RKO (cell line): ENCODE measurements at places on chromosomes 1 and 21.

GRCh38 chr1:65538086-65538485 is 117.6 kb downstream of the LEPR start:
- DNase-seq, result no peak

DNA sequence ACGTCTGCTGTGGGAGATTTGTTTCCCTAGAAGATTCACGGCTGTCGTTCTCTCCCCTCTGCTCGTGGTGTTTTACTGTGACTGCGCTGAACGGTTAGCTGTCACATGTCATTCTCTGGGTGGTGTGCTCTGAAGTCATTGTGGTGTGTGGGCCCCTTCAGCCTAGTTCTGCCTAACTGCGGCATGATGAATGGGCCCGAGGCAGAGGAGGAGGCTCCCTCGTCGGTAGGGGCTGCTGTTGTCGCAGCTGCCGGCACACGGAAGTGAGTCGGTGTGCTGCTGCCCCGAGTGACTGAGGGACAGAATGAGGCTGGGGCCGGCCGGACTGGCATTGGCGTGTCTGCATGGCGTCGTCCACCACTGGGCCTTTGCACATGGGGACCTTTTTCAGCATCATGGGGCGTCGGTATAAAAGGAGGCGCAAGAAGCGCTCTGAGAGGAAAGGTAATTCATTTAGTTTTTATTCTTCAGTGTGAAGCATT is 77.9 kb downstream of the ADARB1 start:
- no peak for DNase-seq

- no peak for DNase-seq
Measured at GRCh38 chr21:24420689-24421088, 1186.6 kb downstream of the MRPL39 start.

GRCh38 chr1:39987869-39988268 is 32.9 kb downstream of the MFSD2A start:
- DNase-seq, result no peak
